AG04449 (cell line): ENCODE measurements at places on chromosomes 5 and 9.

DNA sequence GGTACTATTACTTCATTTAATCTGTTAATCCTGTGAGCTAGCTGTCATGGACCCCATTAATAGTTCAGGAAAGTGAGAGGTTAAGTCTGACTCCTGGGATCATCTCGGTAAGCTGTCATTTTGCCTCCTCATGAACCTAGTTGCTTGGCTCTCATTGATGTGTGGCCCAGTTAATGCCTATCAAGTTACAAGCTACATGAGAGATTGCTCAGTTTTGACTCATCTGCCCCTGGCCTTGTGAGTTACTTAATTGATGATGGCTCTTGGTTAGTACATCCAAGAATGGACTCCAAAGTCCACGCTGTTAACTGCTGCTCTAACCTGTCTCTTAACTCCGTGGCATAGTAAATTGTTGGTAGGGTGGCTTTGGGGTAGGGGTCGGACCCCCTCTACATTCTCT is 23.9 kb downstream of the LARP1 start:
- DNase-seq, result peak; percentile 62

DNA sequence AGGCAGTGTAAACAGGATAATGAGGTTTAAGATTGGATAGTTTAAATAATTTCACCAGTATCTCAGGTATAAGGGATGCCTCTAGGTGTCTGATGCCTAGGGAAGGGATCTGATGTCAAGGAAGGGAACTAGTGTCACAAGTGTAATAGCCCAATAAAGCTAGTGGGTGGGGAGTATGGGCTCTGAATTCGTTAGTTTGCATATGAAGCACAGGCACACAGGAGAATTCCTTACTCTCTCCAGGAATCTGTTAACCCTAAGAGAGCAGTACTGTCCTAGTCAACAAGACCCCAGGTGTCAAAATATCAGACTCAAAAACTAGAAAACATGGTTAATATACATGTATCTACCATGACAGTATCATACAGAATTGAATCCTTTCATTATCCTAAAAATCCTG is 352.5 kb upstream of the CYLC2 start:
- no peak for DNase-seq

GRCh38 chr5:67344870-67345269 is 148.3 kb upstream of the CD180 start:
- no peak for DNase-seq

GRCh38 chr5:115126303-115126702 is 43.4 kb downstream of the TRIM36 start:
- no peak for DNase-seq

DNA sequence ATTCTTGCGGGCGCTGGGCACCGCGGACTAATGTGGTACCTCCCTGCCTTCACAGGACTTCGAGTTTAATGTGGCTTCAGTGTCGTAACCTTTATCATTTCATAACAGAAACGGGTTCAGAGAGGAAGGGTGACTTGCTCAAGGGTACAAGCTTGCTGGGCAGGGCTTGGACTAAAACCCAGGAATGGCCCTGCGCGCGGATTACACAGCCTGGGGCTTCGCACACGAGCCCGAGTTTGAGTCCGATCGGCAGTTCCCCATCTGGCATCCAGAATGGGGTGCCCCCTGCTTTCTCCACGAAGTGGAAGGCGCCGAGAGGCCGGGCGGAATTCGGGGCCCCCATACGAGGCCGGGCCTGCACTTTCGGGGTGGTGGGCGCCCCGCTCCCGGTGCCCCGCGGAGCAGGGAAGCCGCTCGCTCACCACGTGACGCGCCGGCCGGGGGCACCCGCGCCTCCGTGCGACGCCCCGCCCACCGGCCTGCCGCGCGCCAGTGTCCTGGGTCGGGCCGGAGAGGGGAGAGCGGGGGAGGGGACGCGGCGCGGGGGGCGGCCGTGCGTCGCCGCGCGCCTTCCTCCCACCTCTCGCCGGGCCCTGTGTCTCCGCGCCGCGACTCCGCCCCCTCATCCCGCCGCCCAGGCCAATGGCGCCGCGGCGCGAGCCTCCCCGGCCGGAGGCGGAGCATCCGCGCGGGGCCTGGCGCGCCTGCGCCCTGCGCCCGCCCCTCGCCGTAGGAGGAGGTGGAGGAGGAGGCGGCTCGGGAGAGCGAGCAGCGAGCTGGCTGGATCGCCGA is at the start of gene SET:
TSS of gene SET (plus strand) at position 722 of the 792 bp plus-strand sequence. CDS start 361 bp downstream, outside the sequence.
- DNase-seq, result no peak

DNA sequence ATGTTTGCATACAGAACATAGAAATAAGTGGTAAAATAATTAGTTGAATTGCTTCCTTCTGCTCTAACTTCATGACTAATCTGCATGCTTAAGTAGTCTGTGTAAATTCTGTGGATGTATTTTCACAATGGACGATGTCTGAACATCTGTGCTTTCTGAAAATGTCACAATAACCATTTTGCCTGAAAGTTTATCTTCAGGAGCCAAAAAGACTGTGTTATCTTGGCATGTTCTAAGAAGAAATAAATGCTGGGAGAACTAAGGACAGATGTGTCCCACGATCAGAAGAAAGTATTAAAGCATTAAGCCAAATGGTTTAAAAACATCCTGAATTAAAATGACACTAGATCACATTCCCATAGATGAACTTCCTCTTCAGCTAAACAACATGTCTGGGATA is 397.6 kb downstream of the SPOCK1 start:
- DNase-seq, result no peak

DNA sequence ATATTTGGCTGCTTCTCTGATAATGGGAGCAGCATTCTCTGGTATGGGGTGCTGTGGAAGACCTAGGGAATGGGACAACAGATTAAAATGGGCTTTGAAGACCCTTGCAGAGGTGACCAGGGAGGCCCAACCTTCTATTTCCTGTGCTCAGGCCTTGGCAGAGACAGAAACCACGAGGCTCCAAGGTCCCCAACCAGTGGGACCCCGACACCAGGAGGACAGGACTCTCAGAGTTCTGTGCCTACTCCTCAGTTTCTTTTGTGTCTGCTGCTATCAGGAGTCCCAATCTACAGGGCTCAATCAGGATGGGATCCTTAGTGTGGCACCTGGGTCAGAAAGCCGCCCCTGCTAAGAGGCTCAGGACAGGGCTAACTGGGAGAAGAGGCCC is 29.3 kb downstream of the CSF2 start:
- DNase-seq, result no peak

DNA sequence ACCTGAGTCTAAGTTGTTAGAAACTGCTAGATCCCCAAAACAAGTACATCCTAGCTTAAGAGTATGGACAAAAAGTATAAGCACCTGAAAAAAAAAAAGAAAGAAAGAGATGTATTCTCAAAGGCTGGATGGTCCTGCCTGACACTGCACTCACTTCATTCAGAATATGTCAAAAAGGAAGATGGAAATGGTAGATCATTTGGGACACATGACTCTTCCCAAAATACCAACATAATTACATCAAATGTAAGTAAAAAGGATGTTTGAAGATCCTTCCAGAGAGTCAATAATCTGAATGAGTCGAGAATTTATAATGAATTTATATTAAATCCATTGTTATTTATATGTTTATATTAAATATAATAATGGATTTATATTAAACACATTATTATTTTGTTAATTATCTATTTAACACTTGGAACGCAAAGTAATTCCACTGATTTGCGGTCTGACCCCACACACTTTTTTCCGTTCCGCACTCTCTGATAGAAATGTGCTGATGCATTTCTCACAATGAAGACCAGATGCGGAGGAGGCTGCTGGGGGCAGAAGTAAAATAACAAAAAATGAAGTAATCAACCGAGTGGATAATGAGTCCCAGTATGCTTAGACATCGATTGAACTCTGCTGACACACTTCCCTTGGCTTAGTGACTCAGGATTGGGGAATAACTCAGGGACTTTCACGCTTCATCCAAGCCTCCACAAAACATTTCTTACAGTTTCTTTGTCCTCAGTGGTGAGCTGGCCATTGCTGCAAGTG is 201.2 kb downstream of the ADAMTS12 start:
- DNase-seq, result peak; percentile 89

- no peak for DNase-seq
Measured at GRCh38 chr5:157651623-157652376, 438 bp downstream of the SOX30 start.

DNA sequence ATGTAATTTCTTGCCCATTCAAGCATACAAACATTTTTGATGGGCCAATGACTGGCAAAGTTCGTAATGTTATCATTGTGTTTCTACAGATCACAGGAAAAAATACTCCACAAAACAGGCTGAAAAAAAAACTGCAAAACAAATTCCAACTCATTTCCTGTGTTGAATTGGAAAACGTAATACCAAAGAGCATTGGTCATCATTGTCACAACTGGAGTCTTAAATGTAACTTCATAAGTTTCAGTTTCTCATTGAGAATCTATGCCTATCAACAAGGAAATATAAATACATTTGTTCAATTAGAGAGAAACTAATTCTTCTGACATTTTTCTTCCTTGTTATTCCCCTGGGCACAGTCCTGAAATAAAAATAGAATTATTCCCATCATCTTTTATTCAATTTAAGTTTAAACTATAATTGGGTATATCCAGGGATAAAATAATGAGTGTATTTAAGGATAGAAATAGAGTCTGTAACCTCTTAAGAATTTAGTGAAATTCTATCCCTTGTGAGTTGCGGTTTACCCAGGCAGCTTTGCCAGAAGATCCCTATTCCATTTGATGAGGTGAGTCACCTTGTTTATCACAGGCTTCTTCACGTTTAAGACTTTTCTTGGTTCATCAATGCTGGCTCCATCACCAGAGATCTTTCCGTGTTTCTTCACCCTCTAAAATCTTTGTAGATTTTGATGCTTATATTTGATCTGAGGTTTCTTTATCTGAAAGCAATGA is 112.7 kb upstream of the ITGA1 start:
- DNase-seq, result no peak

DNA sequence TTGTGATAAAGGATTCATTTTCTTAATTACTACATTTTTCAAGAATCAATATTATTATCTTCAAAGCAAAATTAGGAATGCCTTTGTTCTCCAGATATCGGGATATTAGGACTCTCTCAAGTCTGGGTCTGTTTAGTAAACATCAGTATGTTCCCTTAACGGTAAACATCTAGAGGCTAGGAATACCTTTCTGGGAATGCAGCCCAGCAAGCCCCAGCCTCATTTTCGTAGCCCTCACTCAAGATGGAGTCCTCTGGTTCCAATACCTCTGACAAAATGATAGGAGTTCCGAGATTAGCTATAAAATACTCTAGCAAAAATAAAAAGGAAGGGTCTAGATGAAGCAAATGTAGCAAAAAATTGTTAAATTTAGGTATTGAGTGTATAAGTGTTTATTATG is 84.5 kb downstream of the TEX10 start:
- DNase-seq, result no peak

- DNase-seq, result no peak
Measured at GRCh38 chr5:176727983-176728675, 80.8 kb downstream of the TSPAN17 start.

DNA sequence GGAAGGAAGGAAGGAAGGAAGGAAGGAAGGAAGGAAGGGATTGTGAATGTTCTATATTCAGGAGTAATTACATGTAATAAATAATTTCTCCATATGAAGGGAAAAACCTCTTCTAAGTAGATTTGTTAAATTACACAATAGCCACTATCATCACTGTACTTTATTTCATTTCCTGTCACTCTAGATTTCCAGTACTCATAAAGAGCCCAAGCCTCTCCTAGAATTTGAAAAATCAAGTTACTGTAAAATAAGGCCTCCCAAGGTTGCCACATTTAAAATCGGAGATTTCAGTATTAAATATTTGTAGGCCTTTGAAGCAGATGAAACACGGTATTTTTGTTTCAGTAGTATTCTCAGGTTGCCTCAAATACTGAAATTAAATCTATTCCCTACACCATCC is 499.0 kb downstream of the CDH10 start:
- no peak for DNase-seq

- no peak for DNase-seq
Measured at GRCh38 chr9:95667789-95668188, 151.0 kb upstream of the PTCH1 start.

GRCh38 chr5:142278627-142279026 is 46.2 kb downstream of the SPRY4 start:
- DNase-seq, result no peak

DNA sequence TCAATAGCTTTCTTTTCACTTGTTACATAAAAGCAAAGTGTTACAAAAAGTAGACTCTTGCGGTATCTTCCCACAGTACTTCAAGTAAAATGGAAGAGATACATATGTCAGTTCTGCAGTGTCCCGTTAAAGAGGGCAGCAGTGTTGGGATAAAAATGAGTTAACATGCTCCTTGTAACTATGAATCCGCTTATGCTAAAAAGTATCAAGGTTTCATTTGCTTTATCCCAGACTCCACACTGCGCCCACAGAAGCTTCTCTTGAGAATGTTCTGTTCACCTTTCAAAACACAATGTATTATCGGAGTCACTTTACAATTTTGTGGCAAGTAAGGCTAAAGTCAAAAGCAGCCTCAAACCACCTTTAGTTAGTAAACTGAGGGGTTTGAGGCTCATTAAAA is 790 bp downstream of the PTAR1 start:
- DNase-seq, result no peak

DNA sequence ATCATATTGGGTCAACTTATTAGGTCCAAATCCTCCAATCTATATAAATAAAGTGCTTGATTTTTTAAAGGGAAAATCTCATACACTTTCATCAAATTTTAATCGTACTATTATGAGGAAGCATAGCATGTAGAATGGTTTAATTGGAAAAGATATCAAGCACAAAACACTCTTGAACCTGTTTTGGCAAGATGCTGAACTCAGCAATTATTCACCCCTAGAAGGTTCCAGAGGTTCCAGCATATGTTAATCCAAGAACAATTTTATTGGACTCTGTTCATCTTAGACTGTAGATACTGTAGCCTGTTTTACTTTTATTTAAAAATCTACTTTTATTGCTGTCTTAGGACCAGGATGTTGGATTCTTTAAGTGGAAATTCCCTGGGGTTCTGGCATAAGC is 92.4 kb upstream of the LHFPL2 start:
- DNase-seq, result no peak

GRCh38 chr5:34923694-34924461 is 5.5 kb upstream of the DNAJC21 start:
- no peak for DNase-seq

DNA sequence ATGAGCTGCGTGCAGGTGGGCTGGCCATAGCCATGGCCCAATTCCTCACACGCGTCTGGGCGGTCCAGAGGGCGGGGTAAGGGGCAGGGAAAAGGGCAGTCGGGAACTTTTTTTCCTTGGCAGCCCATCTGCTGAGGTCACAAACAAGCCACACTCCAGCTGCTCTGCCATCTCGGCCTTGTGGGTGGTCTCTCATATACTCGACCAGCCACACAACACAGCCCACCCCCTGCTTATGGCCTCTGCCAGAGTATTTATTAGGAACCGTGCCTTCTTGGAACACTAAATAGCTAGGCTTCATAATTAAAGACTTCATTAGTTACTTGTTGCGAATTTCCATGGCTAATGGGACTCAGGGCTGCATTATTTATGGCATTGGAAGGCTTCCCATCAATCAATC is 98.5 kb upstream of the LHFPL2 start:
- DNase-seq, result no peak

DNA sequence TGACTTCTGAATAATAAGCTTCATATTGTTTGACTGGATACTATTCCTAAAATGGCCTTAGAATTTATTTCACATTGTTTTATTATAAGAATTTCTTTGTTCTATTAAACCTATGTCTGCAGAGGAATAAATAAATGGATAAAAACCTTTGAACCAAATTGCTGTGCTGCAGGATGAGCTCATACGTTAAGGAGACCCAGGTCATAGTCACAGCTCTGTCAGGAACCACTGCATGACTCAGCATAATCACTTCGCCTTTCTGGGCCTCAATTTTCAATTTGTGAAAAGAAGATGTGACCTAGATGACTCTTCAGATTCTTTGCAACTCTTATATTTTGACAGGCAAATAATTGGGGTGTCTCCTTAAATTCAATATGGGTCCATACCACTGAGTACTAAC is 36.7 kb upstream of the HMHB1 start:
- DNase-seq, result no peak

GRCh38 chr9:132582276-132582785 is at the start of gene BARHL1:
Gene BARHL1, plus strand, starts transcription at chr9:132582606. Its CDS starts 192 bp downstream, at chr9:132582798.
- no peak for DNase-seq
